Stimulated activated naive CD4-positive, alpha-beta T cell treated with Interleukin-2 at 50 U/mL for 16 hours (primary cell): ENCODE measurements at places on chromosomes 11 and 22.

DNA sequence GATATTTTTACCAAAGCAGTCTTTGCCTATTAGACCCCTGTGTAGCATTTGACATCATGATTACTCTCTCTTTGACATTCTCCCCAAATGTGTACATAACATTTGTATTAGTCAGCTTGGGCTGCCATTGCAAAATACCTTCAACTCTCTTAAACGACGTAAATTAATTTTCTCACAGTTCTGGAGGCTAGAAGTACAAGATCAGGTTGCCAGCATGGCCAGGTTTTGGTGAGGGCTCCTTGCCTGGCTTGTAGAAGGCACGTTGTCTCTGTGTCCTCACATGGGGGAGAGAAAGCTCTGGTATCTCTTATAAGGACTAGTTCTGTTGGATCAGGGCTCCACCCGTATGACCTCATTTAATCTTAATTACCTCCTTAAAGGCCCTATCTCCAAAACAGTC, 12.3 kb upstream of the DLAT start:
- no peak for DNase-seq

GRCh38 chr22:22952531-22953280, 65.1 kb downstream of the IGLL5 start:
- DNase-seq, result no peak

DNA sequence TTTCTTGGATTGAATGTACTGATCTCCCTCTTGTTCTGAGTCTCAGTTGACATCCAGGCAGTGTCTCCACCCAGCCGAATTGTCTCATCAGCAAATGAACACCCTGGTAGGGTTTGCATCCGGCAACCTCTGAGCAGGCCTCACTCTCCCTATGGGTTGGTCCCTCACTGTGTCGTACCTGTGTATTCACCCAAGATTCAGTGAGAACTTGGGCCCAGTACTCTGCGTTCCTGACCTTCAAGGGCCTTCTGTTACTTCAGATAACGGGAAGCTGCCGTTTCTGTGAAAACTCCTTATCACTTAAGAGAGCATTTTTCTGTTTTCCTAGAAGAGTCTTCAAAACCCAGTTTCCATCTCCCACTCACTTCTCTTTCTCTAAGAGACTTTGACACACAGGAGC, 915.6 kb downstream of the TBC1D22A start:
- DNase-seq, result no peak

GRCh38 chr11:43541993-43542392, 138.5 kb upstream of the HSD17B12 start:
- DNase-seq, result no peak

GRCh38 chr11:70066136-70066520, 12.0 kb upstream of the ANO1 start:
- no peak for DNase-seq

- no peak for DNase-seq
These were observed 54.6 kb downstream of the POLD3 start for GRCh38 chr11:74646954-74647353.

GRCh38 chr11:45859661-45860140, 12.4 kb downstream of the CRY2 start:
- no peak for DNase-seq

GRCh38 chr22:34454598-34454997, 534.3 kb upstream of the LARGE1 start:
- DNase-seq, result no peak

DNA sequence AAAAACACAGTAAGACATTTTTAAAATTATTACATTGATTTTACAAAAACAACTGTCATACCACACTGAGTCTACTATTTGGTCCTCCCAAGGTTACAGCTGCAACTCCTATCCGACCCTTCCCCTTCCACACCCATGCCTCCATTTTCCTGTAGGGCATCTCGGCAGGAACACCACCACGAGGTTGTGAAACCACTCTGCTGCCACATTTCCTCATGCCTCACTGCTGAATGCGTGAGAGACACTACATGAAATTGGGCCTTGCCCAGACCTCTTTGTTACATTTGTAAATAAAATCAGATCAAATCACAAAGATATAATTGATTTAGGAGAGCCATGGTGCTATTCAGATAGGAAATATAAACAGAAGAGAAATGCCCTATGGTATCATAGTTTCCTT, 2.0 kb downstream of the ARHGAP32 start:
- DNase-seq, result no peak

GRCh38 chr11:8097062-8097461, 16.1 kb downstream of the TUB start:
- no peak for DNase-seq
